AG04449 (cell line): ENCODE measurements at places on chromosomes 6 and 20.

DNA sequence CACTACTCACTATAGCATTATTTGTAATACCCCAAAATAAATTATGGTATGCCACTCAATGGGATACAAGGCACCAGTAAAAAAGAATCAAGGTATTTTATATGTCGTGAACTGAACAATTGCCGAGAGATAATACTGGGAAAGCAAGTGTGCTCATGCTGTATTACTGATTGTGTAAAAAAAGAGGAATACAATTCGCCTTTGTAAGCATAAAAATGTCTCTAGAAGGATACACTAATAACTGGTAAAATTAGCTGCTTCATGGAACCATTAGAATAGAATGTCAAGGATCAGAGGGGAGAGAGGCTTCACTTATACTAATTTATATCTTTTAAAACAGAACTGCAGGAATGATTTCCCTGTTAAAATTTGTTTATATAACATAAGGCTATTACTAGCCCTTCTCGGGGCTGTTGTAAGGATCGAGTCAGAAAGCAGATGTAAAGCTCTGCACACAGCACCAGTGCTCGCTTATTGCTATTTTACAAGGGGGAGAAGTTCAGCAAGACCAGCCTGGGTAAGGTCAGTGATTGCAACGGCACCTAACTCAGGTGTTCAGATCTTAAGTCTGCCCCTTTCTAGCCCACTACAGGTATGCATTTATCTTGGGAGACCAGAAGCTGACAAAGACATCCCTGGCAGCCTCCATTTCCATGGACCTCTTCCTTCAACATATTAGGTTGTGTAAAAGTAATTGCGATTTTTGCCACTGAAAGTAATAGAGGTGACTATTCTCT, 61.6 kb downstream of the MYH7B start:
- no peak for DNase-seq

GRCh38 chr6:107304421-107305025, 154.8 kb downstream of the PDSS2 start:
- DNase-seq, result no peak

- no peak for DNase-seq
Observed at GRCh38 chr6:111564482-111564945, 41.2 kb downstream of the TRAF3IP2 start.

- no peak for DNase-seq
Observed at GRCh38 chr20:46520976-46521579, 7.7 kb upstream of the ZNF334 start.

GRCh38 chr6:165714907-165715306, 51.9 kb upstream of the PDE10A start:
- DNase-seq, result no peak

DNA sequence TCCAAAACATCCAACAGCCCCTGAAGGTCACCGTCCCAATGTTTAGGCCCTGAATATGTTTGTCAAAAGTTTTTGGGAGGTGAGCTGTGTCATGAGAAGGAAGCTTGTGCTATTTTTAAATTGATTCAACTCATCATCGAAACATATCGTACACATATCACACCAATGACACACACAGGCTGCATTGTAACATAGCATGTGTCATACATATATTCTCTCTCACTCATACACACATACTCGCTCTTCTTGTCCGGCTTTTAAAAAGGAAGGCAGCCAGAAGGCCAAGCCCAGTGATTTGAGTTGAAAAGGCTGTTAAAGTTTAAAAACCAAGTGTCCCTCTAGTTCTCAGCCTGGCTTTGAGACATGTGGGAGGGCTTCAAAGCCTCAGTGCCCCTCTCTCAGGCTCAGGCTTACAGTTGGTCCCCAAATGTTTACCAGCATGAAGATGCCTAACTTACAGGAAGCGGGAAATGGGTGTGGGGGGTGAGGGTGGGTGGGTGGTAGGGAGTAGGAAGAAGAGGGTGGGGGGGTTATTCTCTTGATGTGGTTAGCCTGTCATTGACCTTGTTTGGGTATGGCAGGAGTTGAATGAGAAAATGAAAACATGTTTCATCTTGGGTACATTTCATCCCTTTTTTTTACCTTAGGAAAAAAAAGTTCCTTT, 3.3 kb upstream of the PRDM1 start:
- DNase-seq, result peak; percentile 47

DNA sequence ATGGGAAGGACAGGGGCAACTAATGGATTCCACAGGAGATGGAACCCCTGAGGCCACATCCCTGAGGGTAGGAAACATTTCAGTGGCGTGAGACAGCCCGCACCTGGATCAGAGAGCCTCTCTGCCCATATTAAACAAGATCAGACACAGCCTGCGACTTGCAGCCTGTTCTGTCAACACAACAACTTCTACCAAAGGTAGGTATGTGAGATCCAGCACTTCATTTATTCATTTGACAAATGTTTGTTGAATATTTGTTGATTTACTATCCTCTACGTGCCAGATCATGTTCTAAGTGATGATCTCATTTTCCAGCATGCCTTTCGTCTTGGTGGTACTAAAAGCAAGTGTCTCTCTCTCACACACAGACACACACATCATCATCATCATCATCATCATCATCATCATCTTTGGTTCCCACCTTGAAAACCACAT, 43.2 kb upstream of the NT5E start:
- no peak for DNase-seq
